M059J (cell line): ENCODE measurements at places on chromosomes 6 and 20.

DNA sequence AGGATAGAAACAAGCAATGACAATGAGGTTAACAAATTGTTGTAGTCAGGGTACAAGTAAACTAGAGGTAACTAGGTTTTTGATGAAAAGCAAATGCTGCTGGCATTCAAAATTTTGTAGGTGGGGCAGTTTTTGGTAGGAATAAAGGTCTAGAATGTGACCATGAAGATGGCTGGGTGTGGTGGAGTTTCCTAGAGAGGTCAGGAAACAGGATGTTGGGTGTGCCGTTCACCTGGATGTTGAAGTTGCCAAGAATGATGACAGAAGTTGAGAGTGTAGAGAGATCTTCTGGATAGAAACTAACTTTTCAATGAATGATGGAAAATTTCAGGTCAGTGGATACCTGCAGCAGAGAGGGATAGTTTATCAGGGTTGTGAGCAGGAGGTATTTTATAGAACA, 22.7 kb downstream of the MAPK14 start:
- no peak for DNase-seq

DNA sequence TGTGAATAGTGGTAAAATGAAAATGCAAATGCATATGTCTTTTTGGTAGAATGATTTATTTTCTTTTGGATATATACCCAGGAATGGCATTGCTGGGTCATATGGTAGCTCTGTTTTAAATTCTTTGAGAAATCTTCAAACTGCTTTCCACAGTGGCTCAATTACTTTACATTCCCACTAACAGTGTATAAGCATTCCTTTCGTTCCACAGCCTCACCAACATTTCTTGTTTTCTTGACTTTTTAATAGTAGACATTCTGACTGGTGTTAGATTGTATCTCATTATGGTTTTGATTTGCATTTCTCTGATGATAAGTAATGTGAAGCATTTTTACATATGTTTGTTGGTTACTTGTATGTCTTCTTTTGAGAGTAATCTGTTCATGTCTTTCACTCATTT, 144.0 kb downstream of the SIM1 start:
- DNase-seq, result no peak

DNA sequence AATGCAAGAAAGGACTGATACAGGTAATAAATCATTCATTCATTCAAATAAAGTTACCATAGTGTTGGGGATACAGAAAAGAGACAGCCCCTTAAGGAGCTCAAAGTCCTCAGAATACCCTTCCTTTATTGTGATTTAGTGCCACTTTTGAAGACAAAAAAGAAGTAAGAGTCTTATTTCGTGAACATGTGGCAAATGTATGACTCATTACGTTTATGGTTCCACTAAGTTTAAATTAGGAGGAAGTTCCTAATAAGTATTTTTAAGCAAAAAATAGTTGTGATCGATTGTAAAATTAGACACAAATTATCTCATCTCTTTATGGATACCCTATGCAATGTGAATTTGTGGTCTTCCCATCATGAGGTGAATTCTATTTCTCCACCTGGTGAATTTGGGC, 38.5 kb upstream of the GCLC start:
- DNase-seq, result no peak

GRCh38 chr6:91196729-91197128, 609.9 kb upstream of the MAP3K7 start:
- no peak for DNase-seq

- no peak for DNase-seq
Measured at GRCh38 chr6:42448391-42448790, 3.3 kb downstream of the TRERF1 start.

- DNase-seq, result no peak
Measured at GRCh38 chr20:59733351-59733750, 129.0 kb downstream of the PHACTR3 start.

- DNase-seq, result no peak
Measured at GRCh38 chr20:34495916-34496315, 20.3 kb upstream of the DYNLRB1 start.

GRCh38 chr6:137677709-137678108, 183.5 kb upstream of the OLIG3 start:
- no peak for DNase-seq

- DNase-seq, result no peak
Measured at GRCh38 chr6:119138906-119139541, 60.6 kb upstream of the FAM184A start.

GRCh38 chr20:62409086-62409853, 2.2 kb upstream of the CABLES2 start:
- no peak for DNase-seq

- peak; percentile 10 for DNase-seq
Measured at GRCh38 chr6:53241938-53242337, 93.3 kb upstream of the GCM1 start.

- DNase-seq, result no peak
Measured at GRCh38 chr6:134081506-134081905, 29.1 kb upstream of the SLC2A12 start.

- DNase-seq, result no peak
Measured at GRCh38 chr20:2652724-2653555, 508 bp downstream of the NOP56 start.

- no peak for DNase-seq
Measured at GRCh38 chr6:74041420-74041819, 345.4 kb downstream of the CD109 start.

DNA sequence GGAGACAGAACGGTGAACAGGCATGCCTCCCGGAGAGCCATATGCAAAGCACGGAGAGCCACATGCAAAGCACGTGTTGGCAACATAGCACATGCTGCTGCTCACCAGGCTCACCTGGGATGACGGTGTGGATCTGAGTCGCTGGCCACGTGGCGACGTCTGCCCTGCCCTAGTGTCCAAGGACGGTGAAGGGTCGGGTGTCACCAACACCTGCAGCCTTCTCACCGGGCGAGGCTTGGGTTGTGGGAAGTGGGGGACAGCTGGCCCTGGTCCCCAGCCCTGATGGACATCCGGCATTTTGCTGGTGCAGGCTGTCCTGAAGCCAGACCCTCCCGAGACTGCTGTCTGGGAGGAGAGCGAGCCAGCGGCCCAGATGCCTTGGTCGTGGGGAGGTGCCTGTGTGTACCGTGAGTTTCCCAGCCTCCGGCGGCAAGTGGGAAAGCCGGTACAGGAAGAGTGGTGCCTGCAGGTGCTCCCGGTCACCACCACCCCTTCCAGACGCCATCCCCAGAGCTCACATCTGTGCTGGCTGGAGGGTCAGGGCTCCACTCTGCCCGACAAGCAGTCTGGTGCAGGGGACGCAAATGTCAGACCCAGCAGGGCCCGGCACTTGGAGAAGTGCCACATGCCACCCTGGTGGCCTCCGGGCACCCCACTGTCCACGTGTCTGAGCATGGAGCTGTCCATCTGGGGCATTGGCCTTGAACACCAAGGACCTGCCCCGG, 5.9 kb upstream of the ADRM1 start:
- no peak for DNase-seq

DNA sequence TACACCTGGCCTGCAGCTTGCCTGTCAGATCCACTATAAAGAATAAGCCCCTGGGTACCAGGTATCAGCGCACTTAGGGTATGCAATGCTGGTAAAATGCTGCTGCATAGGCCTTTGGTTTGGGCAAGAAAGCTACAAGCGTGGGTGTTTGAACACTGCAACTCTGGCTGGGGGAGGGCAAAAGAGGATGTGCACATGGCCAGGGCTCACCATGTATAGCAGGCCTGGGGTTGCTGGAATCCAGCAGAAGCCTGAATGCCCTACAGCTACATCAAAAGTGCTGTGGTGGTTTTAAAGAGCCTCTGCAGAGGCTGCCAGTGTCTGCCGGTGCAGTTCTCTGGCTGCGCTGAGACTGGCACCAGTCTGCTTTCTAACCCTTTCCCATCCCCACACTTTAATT, 51.7 kb downstream of the UQCC1 start:
- DNase-seq, result peak; percentile 34

- DNase-seq, result no peak
Measured at GRCh38 chr20:43472671-43473380, 15.1 kb downstream of the SRSF6 start.

DNA sequence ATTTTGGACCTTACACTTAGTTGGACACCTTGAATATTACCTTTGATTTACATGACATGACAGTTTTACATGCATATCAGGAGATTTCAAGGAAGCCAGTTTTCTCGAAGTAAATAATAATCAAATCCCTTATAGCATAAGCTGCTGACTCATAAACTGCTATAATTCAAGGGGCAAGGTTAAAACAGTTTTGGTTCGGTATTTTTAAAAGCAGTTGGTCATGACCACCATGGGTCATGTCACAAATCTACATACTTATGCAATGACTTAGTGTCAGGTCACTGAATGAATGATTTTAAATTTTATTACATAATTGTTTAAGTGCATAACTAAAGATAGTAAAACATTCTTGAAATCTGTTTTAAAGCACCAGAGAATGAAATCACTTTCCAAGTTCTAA, 158.0 kb downstream of the DST start:
- DNase-seq, result peak; percentile 76

- DNase-seq, result no peak
Measured at GRCh38 chr6:156967852-156968251, 190.7 kb downstream of the ARID1B start.

GRCh38 chr6:18110162-18110561, 12.3 kb downstream of the NHLRC1 start:
- no peak for DNase-seq

DNA sequence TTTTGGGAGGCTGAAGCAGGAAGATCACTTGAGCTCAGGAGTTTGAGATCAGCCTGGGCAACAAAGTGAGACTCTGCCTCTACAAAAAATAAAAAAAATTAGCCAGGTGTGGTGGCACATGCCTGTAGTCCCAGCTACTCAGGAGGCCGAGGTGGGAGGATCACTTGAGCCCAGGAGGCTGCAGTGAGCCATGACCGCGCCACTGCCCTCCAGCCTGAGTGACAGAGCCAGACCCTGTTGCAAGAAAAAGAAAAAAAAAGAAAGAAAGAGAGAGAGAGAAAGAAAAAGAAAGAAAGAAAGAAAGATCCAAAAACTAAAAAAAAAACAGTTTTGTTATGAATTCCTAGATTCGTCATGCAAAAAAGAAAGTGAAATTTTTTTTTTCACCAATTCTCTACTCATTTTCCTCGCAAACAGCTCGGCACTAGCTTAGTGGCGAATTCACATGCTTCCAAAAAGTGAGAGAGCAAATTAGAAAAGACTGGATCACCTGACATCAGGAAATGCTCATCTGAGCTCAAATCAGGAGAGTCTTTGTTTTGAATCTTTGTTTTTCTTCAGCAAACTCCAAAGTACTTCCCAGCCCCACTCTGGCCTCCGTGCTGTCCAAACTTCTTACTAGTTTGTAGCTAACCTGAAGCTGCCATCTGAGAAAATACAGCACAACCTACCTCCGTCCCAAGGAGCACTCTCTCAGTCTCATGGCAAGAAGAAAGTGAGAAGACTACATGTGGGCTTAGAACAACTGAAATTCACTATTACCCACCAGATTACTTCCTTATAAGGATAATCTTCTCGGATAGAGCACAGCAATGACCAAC, 27.0 kb downstream of the IPCEF1 start:
- peak; percentile 39 for DNase-seq

DNA sequence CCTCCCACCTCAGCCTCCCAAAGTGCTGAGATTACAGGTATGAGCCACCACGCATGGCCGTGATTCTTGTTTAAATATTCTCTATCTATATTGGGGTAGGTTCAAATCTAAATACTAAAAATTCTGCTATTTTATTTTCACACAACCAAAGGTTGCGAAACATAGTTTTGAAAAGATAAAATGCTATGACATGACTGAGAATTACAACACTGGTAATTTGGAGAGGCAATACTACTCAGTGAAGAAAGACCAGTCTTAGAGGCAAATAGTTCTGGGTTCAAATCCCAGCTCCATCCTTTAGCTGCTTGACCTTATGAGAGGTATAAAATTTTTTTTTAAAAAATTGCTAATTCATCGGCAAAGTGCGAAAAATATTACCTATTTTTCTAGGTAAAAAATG, 137.0 kb upstream of the PREP start:
- DNase-seq, result no peak

DNA sequence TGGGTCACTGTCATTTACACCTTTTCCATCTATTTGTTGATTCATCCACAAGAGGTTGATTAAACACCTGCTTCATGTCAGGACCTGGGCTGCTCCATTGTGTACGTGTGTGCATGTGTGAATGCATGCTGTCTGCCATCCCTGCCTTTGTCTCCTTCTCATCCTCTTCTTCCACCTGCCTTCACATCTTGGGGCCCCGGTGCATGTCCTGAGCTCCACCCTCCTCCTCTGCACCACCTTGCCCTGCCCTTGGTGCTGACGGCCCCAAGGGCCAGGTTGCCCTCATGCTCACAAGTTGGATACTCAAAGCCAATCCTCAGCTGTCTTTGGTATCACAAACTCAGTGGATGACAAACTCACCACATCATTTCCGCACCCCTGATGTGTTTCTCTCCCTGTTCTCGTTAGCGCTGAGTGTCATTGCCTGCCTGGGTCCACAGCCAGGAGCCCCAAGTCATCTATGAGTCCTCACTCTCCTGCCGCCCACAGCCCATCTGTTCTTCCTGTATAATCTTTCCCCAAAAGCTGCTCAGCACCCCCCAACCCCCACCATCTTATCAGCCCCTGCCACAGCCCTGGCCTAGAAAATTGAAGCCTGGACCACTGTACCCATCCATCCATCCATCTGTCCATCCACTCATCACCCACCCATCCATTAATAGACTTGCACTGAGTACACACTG, 85.0 kb downstream of the SRC start:
- DNase-seq, result no peak

DNA sequence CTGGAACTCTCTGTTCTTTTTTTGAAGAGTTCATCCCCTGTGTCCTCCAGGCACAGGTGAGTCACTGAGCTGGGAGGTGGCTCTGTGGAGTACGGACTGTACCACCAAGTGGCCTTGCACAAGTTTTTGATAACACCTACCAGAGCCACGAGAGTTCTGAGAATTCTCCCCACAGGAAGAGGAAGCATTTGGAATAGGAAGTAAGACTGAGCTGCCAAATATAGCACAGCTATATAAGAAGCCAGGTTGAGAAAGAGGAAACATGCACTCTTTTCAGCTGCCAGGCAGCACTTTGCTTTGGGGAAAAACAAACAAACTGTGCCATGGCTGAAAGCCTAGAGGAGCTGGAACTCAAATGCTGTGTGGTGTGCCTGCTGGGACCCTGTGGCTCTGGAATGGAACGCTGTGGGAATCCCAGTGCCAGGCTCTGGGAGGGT, 70.8 kb upstream of the RIPOR2 start:
- peak; percentile 81 for DNase-seq

- no peak for DNase-seq
Measured at GRCh38 chr6:115882771-115883170, 177.9 kb downstream of the FRK start.

- peak; percentile 11 for DNase-seq
Measured at GRCh38 chr20:46580613-46581205, 30.3 kb upstream of the OCSTAMP start.

DNA sequence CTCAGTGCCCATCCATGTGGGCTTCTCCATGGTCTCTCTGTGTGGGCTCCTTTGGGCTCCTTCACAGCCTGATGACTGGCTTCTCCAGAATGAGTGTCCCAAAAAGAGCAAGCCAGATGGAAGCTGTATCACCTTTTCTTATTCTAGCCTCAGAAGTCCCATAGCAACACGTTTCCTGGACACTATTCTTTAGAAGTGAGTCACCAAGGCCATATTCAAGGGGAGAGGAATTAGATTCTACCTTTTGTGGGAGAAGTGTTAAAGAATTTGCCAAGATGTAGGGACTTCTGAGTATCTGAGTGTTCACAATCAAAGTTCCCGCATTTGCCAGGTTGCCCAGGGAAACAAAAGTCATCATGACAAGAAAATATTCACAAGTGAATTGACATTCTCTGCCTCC, 20.7 kb upstream of the TBC1D22B start:
- peak; percentile 90 for DNase-seq

GRCh38 chr6:32129297-32130088, 595 bp downstream of the FKBPL start:
- DNase-seq, result no peak

GRCh38 chr20:44208770-44209169, 1.8 kb downstream of the OSER1 start:
- peak; percentile 39 for DNase-seq
